T-helper 2 cell treated with Interferon-gamma antibody and Interleukin-4, amounts not matched to agents 5 μg/mL and 100 μg/mL, for 36 hours (primary cell): ENCODE measurements at places on chromosomes 2 and 18.
A peak's percentile ranks its signal among the peaks of the same experiment; 100 is the strongest.

- DNase-seq, result no peak
Measured at GRCh38 chr2:43178602-43179542, 47.5 kb downstream of the ZFP36L2 start.

- DNase-seq, result peak; percentile 28
Measured at GRCh38 chr2:207503234-207503633, 26.5 kb upstream of the CREB1 start.

DNA sequence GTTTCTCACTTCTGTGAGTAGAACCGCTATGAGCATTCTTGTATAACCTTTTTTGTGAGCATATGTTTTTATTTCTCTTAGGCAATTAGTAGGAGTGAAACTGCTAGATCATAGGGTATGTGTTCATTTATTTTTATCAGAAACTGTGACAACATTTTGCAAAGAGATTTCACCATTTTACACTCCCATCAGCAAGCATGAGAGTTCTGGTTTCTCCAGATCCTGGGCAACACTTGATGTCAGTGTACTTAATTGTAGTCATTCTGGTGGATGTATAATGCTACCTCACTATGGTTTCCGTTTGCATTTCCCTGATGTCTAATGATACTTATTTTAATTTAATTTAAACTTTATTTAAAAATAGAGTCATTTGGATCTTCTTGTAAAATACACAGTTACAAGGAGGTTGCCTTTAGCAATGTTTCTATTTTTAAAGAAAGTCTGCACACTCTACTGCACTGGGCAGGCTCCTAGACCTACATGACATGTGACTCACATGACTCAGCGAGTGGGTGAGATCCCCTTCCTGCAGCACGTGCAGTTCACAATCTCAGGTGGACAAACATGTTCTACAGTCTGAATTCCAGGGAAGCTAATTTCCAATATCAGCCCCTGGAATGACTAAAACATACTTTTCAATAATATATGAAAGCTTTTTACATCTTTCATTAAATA lies 127.0 kb upstream of the BCL2L11 start:
- DNase-seq, result no peak

- DNase-seq, result no peak
Measured at GRCh38 chr2:119823734-119824334, 64.1 kb downstream of the PTPN4 start.

DNA sequence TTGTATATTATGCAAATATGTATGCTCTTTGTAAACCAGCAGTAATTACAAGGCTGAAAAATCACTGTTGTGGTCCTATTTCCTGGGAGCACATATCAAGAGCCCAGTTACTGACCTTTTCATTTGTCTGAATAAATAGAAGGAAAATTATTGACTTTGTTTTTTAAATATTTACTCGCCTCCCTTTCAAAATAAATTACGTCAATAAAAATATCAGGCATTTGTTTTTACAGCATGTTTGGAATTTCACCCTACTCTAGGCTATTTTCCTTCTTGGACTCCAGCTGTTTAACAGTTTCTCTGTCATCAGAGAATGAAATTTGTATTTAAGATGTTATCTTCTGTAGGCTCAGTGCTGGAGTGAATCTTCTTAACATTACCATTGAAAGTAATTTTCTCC lies 59.9 kb upstream of the LRATD1 start:
- DNase-seq, result no peak
